Hepatic stellate cell (primary cell): ENCODE measurements at places on chromosomes 16 and 17.

GRCh38 chr16:75027520-75028300 lies 28.9 kb downstream of the ZNRF1 start:
- DNase-seq: no peak

- peak; percentile 62 for DNase-seq
These were observed 5.5 kb upstream of the CACNG5 start for GRCh38 chr17:66829386-66829864.

GRCh38 chr17:57586196-57586740 lies 158.8 kb downstream of the CCDC182 start:
- DNase-seq: no peak

- DNase-seq: no peak
These were observed 23.7 kb downstream of the ZNRF1 start for GRCh38 chr16:75022567-75022966.

GRCh38 chr17:76736349-76737081 lies 616 bp downstream of the SRSF2 start:
- peak; percentile 66 for DNase-seq

GRCh38 chr17:82215972-82216300 lies 3.3 kb upstream of the CCDC57 start:
- no peak for DNase-seq

DNA sequence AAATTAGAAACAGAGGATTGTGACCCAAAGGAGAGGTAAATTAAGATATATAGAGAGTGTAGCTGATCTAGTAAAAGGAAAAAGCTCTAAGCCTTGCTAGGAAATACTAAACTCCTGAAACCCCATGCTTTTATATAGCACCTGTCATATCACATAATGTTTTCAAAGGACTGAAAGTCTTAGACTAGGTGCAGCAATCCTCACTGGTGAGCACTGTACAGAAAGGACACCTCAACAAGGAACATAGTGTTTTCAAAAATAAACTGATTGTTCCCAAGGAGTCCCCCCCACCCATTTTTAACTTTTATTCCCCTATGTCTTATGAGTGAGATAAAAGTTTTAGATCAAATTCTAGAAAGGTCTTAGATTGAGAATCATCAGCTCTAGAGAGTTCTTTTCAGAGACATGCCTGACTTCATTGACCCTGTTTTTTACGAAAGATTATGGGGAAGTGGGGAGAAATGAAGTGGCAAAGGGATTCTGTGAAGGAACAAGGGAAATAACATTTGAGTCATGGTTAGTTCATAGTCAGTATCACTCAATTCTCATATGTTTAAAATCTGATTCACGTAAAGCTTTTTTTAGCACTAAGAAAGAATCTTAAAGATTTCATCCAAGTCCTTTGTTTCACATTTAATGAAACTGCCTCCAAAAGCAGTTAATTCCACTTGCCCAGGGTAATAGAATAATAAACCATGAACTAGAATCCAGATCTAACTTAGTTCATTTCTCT lies 166.4 kb downstream of the CYB561 start:
- DNase-seq: no peak

DNA sequence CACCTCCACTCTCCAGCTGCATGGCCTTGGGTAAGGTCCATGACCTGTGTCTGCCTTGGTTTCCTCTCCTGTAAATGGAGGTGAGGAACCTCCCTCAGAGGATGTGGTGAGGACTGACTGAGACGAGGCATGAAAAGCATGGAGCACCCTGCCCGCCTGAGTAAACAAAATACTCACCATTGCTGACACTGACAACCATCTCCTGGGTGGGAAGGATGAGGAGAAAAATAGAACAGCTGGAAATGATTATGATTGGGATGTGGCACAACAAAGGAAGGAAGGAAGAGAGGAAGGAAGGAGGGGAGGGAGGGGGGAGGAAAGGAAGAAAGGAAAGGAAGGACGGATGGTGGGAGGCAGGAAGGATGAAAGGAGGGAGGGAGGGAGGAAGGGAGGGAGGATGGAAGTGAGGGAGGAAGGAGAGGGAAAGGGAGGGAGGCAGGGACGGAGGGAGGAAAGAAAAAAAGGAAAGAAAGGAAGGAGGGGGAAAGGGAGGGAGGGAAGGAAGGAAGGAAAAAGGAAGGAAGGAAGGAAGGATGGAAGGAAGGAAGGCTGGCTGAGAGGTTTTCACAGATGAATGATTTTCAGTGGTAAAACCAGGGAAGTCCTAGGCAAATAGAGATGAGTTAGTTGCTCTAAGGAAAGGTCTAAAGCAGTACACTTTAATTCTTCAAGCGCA lies 276.5 kb upstream of the XYLT1 start:
- no peak for DNase-seq

- DNase-seq: no peak
These were observed 30.9 kb downstream of the HAPSTR1 start for GRCh38 chr16:9122342-9122741.

DNA sequence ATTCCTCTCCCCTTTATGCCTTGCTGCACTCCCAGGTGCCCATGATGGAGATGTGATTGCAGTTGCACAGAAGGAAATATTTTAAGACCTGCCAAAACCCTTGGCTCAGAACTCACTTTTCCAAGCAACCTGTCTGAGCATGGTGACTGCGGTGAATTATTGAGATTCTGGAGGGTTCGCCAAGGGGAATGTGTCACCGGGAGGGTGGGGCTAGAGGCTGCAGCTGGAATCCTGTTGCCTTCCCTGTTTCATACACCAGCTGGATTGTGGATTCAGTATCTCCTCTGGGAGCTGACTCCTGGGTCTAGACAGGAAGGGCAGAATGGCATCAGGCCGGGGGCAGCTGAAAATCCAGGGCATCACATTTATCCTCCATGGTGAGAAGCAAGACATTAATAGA lies 527.2 kb downstream of the TMEM114 start:
- no peak for DNase-seq

DNA sequence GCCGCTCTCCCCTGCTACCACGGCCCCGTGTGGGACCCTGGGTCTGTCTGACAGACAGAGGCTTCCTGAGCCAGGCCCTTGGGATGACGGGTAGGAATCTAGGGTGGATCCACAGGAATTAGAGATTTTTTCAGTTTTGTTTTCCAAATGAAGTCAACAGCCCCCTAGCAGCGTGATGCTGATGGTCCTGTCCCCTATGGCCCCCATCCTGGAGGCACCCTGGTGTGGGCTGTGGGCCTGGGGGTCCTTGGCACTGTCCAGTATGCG lies 15.5 kb downstream of the CENPX start:
- no peak for DNase-seq

- DNase-seq: no peak
These were observed 12.0 kb upstream of the RNF157 start for GRCh38 chr17:76252040-76252954.

DNA sequence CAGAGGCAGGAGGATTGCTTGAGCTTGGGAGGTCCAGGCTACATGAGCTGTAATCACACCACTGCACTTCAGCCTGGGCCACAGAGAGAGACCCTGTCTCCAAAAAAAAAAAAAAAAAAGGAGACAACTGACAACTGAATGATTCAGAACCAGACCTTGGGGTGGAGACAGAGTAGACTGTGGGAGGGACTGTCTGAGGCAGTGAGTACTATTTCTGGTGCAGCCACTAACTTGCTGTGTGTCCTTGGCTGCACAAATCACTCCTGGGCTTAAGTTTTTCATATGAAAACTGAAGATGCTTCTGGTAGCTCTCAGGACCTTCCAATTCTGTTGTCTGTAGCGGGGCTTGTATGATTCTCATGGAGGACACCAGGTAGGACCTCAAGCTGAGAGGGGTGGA lies 5.8 kb downstream of the ASB16 start:
- DNase-seq: peak; percentile 65

DNA sequence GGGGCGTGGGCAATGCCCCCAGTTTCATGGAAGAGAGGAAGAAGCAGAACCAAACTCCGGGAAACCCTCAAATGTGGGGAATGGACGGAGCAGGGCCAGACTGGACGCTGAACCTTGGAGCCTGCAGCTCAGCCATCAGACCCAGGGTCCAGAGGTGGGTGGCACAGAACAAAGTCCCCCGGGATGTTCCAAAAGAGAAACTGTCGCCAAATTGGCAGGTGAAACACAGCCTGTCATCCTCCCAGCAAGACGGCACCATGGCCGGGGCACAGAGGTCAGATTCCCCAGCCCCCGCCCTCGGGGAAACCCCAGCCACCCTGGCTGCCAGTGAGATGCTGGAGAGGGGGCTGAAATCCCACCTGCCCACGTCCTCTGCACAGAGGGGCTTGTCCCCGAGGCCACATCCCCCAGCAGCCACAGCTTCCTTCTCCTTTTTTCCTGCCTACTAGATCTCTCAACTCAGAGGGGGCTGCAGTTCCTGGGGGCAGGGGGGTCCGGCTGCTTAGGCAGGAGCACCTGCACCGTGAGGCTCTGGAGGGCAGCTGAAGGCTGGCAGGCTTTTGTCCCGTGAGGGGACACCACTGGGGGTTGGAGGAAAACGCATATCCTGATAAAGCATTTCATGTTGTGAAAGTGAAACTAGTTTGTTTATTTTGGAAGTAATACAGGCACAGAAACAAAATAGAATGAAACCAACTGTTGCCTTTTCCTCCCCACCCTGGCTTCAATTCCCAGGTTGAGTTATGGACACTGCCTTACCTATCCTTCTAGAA lies 1.2 kb upstream of the SECTM1 start:
- peak; percentile 78 for DNase-seq

DNA sequence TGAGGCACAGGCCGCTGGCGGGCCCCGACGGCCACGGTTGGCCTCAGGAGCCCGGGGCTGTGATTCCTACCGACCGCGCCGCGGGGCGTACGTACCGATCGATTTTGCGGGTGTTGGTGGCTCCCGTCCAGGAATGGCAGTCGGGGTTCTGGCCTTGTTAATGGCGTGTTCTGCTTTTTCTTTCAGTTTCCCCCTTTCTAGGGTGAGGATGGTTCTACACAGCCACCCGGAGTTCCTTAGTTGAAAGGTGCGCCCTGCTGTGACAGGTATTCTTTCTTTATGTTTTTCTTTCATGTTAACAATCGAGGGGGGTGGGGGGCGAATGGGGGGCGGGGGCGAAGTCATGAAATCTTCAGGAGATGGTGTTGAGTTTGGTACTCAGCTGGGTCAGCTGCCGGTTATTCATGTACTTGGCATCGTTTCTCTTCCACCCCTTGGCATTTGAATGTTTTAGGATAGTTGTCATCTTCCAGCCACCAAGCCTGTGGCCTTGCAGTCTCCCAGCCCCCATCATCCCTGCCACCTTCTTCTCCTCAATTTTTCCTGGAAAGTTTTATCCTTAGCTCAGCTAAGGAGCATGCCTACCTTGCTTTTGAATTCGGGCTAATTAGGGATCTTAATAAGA lies 802 bp downstream of the CYLD start:
- DNase-seq: peak; percentile 54

GRCh38 chr16:28090646-28091377 lies 27.3 kb upstream of the GSG1L start:
- DNase-seq: peak; percentile 71

- DNase-seq: no peak
These were observed 9.0 kb downstream of the CBFA2T3 start for GRCh38 chr16:88967830-88968588.

- DNase-seq: no peak
These were observed 2.6 kb upstream of the HOXB8 start for GRCh38 chr17:48617471-48618255.

DNA sequence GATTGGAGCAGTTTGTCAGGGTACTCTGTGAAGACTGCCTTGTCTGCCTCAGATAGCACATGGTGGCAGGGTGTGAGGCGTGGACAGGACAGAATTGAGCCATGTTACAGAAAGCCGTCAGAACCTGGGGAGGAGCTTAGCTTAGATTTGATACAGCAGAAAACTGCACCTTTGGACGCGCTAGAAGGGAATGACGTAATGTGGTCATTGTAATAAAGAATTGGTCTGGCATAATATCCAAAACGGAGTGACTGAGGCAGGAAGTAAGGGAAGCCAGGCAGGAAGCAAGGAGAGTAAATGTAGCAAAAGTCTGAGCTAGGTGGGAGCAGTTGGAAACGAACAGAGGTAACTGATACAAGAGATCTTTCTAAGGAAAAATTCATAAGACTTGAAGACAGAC lies 140.2 kb downstream of the CYB561 start:
- no peak for DNase-seq

GRCh38 chr17:19762515-19762961 lies 14.4 kb upstream of the ALDH3A1 start:
- DNase-seq: peak; percentile 81

DNA sequence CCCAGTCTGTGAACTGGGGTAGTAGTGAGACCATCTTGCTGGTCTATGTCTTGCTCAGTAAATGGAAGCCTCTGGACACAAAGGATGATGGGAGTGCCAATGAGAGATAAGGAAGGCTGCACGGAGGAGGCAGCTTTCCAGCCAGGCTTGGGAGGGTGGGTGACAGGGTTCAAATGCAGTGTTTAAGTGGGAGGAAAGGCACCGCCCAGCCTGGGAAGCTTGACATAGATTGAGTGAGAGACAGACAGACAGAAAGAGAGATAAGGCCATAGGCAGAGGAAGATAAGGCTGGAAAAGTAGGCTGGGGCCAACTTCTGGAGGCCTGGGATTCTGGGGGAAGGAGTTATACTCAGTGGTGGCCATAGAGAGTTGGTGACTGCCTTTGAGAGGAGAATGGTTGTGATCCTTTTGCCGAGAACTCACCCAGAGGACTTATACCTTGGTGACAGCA lies 7.2 kb upstream of the COL1A1 start:
- DNase-seq: no peak

- no peak for DNase-seq
These were observed 121.3 kb upstream of the PLCG2 start for GRCh38 chr16:81657781-81658180.

GRCh38 chr16:9593440-9593839 lies 502.0 kb downstream of the HAPSTR1 start:
- DNase-seq: no peak

DNA sequence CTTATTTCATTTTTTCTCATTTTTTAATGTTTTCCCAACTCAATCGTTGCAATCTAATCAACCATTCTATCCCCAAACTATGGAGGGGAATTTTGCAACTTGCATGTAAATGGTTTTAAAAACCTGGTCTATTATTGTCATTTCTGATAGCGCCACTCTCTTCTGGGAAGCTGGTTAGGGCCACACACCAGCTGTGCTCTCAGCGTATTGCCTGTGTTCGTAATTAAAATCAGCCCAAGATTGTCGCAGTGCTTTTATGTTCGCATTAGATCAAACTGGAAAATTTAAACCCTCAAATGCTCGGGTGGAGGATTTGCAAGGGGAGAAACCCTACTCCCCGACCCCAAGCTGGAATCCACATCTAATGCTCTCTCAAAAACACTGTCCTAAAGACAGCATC lies 123.5 kb upstream of the CACNG5 start:
- no peak for DNase-seq
